ENCODE measurements at places on chromosomes 6 and 20.

GRCh38 chr6:81515562-81516453 lies 236.7 kb downstream of the TENT5A start:
- no peak for DNase-seq

DNA sequence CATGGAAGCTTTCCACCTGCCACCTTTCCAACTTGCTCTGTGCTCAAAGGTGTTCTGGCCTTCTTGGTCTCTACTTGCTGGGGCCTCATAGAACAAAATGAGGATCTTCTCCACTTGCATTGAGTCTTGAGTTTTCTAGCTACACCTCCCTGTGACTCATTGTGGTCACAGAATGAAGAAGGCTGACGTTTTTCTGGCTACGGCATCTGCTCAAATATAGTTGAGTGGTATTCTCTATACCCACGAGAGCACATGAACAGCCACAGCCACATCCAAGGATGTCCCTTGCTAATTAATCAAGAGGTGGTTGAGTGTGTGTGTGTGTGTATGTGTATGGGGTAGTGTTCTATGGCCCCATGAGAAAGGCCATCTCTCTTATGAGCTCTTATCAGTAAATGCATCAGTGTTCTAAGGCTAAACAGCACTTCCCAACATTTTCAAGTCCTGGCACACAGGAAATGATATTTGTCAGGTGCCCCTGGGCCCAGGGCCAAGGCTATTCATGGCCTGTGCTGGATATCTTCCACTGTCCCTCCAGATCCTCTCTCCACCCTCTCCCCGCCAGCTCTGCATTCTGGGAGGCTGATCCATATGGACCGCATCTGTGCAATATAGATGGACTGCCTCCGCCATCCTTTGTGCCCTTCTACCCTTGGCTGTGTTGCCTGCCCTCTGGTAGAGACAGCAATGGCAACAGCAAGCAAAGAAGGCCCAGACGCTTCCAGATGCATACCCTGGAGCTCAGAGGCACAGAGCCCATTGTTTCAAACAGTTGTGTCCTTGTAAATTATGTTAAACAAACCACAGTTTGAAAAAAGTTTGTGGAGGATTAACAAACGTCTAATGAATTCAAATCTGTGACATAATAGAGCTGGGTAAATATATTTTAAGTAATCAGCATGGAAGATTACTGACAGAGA lies 150.2 kb downstream of the LRFN2 start:
- DNase-seq, result no peak

DNA sequence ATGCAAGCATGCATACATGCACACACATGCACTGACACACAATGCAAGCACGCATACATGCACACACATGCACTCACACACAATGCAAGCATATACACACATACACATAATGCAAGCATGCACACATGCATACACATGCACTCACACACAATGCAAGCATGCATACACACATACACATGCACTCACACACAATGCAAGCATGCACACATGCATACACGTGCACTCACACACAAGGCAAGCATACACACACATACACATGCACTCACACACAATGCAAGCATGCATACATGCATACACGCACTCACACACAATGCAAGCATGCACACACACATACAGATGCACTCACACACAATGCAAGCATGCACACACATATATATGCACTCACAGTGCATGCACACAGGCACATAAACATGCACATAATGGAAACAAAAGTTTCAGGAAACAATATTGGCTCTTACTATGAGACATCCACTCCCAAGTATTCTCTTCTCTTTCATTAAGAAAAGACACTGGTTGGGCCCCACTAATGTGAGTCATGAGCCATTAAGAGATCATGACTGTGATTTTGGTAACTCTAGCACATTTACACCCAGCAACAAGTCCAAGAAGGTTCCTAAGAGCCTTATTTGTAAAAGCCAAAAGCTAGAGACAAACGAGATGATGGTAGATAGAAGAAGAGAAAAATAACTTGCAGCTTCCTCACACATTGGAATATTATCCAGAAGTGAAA lies 22.2 kb downstream of the APCDD1L start:
- DNase-seq, result no peak

DNA sequence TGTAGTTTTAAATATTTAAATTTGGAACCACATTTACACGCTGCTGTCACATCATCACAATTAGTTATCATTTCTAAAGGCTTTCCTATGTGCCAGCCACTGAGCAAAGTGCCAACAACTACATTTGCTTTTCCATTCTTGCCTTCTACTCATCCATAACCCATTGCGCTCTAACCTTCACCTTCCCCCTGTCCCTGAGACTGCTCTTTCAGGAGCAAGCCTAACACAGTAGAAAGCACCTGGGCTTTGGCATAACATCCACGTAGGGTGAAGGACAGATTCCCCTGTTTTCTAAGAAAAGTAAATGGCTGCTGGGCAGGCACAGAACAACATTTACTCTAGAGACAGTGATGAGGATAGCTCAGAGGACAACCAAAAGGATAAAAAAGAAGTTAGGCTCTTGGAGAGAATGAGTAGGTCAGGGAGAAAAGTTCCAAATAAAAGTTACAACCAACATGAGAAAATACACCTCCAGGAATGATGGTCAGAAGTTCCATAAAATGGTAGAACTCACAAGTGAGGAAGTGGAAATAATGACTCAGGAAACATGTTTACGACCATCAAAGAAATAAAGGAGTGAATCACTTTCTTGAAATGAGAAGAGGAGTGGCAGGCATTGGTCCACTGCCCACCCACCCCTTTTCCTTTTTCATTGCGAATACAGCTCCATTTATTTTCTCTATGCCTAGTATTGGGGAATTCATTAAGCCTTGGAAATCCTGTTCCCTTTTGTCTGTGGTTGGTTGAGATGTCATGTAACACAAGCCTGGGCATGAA lies 77.2 kb downstream of the PFDN4 start:
- no peak for DNase-seq

DNA sequence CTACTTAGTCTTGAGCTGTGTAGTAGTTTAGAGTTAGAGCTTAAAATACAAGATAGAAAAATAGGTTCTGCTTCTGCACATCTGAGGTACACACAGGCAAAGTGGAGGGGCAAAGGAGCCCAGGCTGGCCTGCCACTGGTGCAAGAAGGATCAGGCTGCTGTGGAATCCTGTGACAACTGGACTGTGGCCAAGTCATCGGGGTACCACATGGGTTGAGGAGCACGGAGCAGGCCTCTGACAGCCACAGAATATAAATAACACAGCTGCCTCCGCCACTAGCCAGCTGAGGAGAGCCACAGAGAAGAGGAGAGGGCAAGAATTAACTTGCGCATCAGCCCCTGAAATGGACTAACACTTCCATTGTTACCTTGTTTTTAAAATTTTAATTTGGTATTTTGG lies 206.0 kb upstream of the MARCKS start:
- DNase-seq, result no peak

GRCh38 chr6:12582421-12583110 lies 134.0 kb upstream of the PHACTR1 start:
- no peak for DNase-seq

DNA sequence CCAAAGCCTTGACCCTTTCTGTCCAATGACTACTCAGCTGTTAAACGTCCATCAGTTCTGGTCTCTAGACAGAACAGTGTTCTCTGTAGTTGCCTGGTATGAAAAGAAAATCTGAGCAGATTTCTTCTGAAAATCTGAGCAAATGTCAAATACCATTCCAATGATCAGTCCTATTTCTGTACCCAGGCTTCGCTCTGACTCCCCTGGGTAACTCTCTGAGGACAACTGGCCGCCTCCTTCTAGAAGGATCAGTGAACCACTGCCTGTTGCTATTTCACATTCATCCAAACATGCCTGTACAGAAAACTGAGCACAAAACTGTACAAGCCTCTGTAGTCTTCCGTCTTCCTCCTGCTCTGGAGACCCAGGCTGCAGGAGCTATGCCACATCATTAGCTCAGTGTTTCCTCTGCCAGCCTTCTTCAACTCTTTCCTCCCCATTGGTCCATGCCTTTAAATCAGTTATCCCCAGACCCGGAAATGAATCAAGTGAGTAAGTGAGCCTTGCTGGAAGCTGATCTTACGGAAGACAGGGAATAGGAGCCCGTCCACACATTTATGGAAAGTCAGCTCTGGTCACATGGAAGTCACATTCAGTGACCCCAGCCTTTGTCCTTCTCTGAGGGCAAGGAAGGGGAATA lies 63.3 kb downstream of the DAAM2 start:
- no peak for DNase-seq

GRCh38 chr20:56859801-56860261 lies 230.7 kb downstream of the TFAP2C start:
- no peak for DNase-seq

DNA sequence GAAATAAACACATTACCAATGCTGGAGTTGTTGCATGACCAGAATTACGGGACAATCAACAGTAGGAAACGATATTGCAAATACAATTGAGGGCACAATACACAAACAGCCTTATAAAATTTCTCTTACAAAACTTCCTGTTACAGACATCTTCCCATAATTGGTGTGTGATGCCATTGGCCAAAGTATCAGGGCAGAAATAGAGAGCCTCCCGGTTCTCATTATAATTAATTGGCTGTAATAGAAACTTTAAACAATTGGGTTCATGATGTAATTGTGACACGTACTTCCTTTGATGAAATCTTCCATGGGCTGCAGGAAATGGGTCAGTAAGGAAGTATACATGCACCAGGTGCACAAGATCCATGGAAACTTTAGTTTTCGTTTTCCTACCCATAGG lies 40.3 kb upstream of the RALGAPA2 start:
- no peak for DNase-seq

All from activated CD8-positive, alpha-beta memory T cell treated with anti-CD3 and anti-CD28 coated beads, Interleukin-2, amount 50 U/mL, for 4 hours (primary cell).